ENCODE measurements at places on chromosomes 4 and X.

DNA sequence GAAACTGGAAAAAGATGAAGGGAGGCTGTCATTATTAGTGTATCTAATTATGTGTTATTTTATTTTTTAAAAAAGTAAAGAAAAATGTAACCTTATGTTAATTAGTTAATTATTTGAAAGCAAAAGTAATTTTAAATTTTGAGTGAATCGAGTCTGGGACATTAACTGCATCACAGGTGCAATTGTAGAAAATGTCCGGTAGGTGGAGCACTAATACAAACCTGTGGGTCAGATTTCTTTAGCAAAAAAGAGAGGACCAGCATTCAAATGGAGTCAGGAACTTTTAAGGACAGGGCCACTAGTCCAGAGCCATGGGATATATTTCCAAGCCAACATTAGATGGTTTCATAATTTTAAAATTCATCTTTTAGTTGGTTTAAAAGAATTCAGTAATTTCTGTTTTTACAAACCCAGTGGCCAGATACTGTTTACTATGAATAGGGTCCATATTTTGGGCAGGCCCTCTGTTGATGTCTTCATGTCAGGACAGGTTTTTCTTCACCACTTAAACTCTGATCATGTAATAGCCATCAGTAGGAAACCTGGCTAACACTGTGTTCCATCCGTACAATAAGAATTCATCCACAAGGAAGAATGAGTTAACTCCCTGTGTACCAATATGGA is 27.2 kb downstream of the BST1 start:
- DNase-seq = no peak

DNA sequence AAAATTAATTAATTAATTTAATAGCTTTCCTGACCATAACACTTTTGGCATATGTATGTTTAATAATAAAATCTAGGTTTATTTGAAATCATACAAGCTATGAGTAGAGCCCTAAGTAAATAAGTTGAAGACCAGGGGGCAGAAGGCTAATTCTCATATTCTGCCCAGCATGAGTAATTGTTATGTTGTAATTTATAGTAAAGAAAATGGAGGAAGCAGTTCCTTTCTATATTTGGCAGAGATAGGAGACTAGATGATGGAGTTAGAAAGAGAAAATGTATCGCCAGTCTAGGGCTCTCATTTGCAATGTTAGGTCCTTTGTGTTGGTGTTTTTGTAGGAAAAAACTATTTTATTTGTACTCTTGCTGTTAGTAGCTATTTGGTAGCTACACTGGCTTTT is 89.1 kb downstream of the FNIP2 start:
- DNase-seq = no peak

DNA sequence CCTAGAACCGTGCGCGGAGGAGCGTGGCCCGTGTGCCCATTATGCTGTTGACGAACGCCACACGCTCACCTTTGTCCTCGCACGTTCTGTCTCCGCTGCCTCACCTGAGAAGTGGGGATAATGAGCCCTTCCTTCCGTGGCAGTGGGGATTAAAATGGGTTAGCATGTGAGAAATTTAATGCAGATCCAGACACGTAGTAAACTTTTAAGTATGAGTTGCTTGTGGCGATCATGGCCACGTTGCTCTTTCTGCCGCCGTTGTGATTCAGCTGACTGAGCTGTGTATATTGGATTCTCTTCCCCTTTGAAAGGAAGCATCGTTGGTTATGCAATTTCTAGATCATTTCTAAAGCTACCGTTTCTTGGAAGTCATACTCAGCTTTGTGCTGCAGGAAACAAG is 16.5 kb downstream of the TBC1D14 start:
- no peak for DNase-seq

DNA sequence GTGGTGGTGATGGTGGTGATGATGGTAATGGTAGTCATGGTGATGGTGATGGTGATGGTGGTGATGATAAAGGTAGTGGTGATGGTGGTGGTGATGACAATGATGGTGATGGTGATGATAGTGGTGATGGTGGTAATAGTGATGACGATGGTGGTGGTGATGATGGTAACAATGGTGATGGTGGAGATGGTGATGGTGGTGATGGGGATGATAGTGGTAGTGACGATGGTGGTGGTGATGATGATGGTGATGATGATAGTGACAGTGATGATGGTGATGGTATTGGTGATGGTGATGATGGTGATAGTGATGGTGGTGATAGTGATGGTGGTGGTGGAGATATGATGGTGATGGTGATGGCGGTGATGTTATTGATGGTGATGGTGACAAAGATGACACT is 108.4 kb upstream of the NKX1-1 start:
- no peak for DNase-seq

GRCh38 chrX:118049713-118050112 is 66.9 kb downstream of the KLHL13 start:
- no peak for DNase-seq

GRCh38 chr4:168451744-168452390 is 28.4 kb downstream of the DDX60L start:
- DNase-seq = no peak

GRCh38 chr4:40702800-40703151 is 47.0 kb upstream of the NSUN7 start:
- no peak for DNase-seq

DNA sequence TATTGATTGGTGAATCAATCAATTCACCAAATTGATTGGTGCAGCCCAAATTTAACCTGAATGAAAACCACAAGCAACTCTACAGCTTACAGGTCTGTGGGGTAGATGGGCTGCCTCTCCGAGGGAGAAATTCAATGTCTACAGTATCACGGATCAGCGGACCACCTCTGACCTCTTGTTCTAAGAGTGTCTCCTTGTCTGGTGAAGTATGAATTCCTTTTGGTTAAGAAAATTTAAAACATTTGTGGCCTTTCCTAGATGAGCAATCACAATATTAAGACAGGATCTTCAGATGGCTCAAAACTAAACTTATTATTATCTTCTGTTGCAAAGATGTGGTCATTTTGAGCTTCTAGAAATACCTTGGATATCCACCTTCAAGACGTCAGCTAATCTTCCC is 153.3 kb downstream of the IL15 start:
- no peak for DNase-seq

- no peak for DNase-seq
Measured at GRCh38 chr4:147543034-147543433, 62.1 kb downstream of the EDNRA start.

GRCh38 chr4:80798082-80798481 is 232.4 kb upstream of the BMP3 start:
- DNase-seq = no peak

DNA sequence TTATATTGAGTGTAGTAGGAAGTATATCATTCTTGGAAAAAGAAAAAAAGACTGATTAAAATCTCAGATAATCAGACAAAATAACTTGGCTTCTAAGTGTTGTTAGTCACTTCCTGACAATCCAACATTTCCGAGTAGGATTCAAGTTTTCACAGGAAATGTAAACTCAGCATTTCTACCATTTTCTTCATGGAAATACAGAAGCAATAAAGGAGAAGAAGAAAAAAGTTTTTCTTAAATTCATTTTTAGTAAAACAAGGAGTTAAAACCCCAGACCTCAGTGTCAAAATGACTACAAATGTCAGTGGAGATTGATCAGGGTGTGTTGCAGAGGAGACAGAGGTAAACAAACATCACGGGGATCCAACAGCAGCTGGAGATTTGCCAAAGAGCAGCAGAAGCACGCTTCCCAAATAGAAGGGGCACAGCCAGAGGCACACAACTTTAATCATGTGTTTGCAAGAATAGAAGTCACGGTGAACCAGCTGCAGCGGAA is 129.3 kb upstream of the FAM9B start:
- no peak for DNase-seq

GRCh38 chr4:25320773-25321172 is 8.2 kb downstream of the ZCCHC4 start:
- DNase-seq = no peak

- no peak for DNase-seq
Measured at GRCh38 chr4:156623376-156623775, 348.2 kb downstream of the PDGFC start.

DNA sequence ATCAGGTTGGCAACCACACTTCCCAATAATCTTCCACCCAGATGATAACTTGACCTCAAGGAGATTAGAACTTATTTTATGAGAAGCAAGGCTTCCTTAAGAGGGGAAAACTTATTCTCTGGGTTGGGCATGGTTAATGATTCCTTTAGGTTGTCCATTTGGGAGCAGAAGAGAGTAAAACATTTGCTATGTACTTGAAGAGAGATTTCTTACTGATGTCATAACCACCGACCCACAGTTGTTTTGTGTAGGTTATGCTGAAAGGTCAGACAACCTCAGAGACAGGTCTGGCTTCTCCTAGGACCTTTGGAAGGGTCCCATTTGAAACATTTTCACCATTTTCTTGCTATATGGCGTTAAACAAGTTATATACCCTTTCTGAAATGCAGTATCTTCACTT is 56.1 kb downstream of the FAM114A1 start:
- no peak for DNase-seq

DNA sequence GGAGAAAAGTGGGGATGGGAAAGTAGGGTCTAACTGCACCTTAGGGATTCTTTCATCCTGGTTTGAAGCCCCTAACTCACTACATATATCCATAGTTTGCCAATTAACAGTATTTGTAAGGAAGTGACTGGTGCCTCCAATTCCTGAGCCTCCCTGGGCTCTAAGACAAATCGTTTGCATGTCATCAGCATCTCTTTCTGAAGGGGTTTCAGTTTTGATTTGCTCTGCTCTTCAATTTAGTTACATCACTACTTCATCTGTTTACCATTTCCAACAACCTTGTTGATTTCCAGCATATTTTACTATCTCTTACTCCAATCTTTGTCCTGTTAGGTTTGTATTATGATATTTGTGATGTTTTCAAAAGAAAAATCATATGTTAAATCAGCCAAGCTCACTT is 15.5 kb upstream of the DDX60 start:
- DNase-seq = no peak

- DNase-seq = no peak
Measured at GRCh38 chrX:140091125-140091886, 126.0 kb upstream of the CXorf66 start.

- no peak for DNase-seq
Measured at GRCh38 chrX:3522101-3522650, 175.7 kb upstream of the MXRA5 start.

GRCh38 chr4:6257247-6258025 is 12.2 kb upstream of the WFS1 start:
- DNase-seq = no peak

DNA sequence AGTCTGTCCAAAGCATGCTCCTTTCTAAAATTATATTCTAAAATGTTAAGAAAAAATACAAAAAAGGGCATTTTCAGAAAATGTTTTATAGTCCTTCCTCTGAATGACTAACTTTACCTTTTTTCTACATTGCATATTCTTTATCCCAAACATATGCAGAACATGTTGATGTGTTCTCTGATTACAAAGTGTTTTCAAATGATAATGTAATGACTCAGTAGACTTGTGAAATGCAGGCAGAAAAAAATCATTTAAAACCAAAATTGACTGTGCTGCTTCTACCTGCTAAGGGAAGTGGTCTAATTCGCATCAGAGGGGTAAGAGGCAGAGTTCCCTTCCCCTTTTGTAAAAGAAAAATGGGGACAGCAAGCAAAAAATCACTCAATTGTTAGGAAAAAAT is 22.7 kb upstream of the YTHDC1 start:
- no peak for DNase-seq

DNA sequence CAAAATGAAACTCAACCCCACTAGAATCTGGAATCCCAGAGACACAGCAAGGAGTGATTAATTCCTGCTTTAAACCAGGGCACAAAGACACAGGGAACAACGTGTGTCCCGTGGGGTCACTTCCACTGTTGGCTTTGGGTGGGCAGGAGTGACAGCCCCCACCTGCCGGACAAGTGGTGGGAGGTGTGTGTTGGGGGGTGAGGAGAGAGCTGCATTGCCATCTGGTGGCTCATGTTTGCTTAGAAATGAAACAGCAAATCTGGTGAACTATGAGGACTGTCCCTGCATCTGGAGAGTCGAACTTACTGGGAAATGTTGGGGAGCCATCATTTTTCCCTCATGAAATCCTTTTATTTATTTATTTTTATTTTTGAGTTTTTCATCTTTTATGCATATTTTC is 75.9 kb upstream of the AFAP1 start:
- DNase-seq = no peak

DNA sequence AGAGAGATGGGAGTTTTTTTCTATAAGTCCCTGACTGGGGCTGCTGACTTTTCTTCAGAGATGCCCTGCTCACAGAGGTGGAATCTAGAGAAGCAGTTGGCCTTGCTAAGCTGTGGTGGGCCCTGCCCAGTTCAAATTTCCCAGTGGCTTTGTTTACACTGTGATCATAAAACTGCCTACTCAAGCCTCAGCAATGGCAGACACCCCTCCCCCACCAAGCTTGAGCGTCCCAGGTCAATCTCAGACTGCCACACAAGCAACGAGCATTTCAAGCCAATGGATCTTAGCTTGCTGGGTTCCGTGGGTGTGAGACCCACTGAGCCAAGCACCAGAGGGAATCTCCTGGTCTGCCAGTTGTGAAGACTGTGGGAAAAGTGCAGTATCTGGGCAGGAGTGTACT is 199.8 kb upstream of the WDFY3 start:
- no peak for DNase-seq

DNA sequence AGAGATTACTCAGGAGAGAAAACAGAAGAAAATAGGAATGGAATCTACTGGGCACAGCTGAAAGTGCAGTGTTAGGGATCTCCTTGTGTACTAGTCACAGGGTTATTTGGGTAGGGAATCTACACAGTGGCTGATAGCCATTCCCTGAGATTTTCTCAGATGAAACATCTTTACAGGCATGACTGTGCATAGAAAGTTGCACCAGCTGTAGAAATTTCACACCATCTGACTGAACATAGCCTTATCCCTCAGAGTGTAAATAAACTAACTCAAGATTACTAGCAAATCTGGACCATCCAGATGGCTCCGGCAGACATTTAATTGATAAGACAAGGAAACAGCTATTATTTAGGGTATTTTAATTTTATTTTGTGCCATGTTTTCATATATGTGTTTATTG is 2053.5 kb upstream of the TENM3 start:
- DNase-seq = no peak

- no peak for DNase-seq
Measured at GRCh38 chr4:19987746-19988145, 264.0 kb upstream of the SLIT2 start.

- DNase-seq = no peak
Measured at GRCh38 chr4:87806520-87806919, 7.2 kb downstream of the IBSP start.

DNA sequence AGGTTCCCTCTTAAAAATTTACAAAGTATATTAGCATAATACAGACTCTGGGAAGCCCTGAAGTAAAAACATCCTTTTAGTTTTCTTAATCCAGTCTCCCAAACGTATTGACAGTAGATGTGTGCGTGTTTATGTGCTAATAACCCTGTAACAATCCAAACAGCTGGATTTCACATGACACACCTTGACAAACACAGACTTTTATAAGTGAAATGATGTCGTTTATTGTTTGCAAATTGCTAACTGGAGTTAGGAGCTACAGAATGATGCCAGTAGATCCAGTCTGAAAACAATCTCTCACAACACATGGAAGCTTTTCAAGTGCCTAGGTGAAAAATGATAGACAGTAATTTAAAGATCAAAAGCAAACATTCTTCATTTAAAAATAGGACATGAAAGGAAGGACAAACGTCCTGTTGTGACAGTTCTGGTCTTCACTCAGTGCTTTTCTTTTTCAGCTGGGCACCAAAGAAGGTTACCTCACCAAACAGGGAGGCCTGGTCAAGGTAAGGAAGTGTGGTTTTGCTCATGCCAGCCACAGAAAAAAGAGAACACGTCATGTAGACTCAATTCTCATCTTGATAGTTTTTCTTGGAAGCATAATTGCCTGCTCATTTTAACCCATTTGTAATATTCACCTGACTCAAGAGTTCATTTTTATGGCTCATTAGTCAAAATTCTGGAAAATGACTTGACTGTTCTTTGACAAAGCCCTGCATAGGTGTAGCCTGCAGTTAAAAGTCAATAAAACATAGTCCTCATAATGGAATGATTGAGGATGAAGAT is 32.9 kb downstream of the LAMTOR3 start:
- no peak for DNase-seq

All from activated CD8-positive, alpha-beta memory T cell treated with anti-CD3 and anti-CD28 coated beads for 48 hours (primary cell).